ENCODE measurements at places on chromosomes 6 and 20.

DNA sequence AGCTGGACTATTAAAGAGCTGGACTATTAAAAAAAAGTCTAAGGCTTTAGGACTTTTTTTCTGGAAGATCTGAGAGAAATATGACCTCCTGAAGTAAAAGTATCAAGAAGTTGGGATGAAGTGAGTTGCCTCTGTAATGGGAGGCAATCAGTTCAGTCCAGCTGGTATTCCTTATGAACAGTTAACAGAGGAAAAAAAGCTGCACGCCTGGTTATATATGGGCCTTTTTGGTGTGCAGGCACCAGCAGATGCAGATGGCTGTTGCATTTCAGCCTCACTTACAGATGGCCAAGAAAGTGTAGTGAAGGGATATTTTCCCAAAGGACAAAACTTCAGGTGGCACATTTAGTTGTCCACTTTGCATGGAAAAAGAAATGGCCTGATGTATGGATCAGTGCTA lies 70.3 kb upstream of the ELOVL5 start:
- DNase-seq, result no peak

GRCh38 chr20:6533761-6534479 lies 233.6 kb upstream of the BMP2 start:
- no peak for DNase-seq

GRCh38 chr6:19771753-19772336 lies 65.3 kb upstream of the ID4 start:
- no peak for DNase-seq

DNA sequence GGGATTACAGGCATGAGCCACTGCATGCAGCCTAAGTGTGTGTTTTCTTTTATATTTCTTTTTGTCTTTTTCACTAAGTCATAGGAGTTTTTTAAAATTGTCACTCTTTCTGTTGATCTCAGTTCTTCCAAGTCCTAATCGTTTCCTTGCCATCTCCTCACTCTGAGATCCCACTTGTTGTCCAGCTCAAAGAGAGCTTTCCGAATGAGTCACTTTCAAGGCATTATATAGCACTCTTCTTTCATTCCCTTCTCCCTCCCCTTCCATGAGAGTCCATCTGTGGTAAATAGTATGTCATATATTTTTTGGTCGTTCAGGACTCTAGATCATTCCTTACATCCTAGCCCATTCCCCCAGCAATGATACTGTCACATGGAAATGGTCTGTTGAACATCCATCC lies 4.3 kb downstream of the VAPB start:
- DNase-seq, result no peak

DNA sequence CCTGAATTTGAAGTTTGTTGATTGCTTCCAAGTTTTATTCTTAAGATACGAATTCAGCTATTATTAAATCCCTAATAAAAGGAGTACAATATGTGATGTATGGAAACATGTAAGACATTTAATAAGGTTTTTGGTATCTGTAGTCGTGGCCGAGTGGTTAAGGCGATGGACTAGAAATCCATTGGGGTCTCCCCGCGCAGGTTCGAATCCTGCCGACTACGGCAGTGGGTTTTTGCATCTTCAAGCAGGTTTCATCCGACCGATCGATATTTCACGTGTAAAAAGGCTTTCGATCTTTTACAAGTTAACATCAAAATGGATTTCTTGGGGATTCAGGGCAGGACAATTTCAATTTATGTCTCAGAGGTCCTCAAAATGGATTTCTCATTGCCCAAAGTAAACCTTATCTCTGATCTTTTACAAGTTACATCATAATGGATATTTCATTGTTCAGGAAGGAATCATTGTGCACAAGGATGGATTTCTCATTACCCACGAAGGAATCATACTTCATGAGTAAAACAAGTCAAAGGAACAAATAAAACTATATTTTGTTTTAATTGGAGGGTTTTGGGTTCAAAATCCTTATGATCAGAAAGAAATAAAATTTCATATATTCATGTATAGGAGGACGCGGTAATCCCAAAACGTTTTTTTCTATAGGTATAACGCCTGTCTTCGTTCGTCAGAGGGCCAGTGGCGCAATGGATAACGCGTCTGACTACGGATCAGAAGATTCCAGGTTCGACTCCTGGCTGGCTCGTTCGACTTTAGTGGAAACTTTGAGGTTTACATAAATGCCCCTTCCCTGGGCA lies 37.3 kb upstream of the BTN3A2 start:
- no peak for DNase-seq

GRCh38 chr6:6154335-6154734 lies 147.6 kb upstream of the NRN1 start:
- DNase-seq, result no peak

GRCh38 chr20:36579996-36580545 lies 6.7 kb downstream of the TGIF2 start:
- no peak for DNase-seq

DNA sequence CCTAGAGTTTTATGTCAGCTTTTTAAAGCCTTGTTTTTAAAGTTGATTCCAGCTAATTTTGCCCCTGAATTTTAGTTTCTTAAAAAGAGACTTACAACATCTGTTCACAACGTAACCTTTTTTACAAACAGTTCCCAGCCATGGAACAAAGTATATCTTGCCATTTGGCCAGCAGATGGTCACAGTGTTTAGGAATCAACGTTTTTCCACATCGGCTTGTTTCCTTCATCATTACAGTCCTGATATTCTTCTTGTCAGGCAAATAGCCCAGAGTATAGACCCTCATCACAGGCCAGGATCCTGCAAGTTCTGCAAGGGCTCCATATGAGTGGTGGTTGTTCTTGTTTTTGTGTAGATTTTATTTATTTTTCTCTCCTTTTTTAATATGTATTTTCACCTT lies 341.7 kb upstream of the HTR1E start:
- no peak for DNase-seq

GRCh38 chr6:37565267-37566110 lies 65.8 kb upstream of the CCDC167 start:
- no peak for DNase-seq

DNA sequence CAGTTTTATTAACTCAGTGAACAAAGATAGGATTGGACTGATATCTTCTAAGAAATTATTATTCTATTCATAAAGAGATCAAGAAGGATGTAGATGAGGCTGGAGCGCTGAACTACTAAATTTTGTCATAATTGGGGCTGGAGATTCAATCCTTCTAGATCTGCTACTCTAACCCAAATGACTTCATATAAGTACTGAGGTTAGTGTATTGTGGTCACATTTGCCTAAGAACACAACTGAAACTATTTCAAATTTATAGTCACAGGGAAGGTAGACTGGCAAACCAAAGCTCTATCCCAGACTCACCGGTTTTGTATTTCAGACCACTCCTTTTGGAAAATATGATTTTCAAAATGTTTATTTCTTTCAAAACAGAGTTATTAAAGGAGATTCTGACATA lies 96.7 kb downstream of the BMP5 start:
- DNase-seq, result no peak

DNA sequence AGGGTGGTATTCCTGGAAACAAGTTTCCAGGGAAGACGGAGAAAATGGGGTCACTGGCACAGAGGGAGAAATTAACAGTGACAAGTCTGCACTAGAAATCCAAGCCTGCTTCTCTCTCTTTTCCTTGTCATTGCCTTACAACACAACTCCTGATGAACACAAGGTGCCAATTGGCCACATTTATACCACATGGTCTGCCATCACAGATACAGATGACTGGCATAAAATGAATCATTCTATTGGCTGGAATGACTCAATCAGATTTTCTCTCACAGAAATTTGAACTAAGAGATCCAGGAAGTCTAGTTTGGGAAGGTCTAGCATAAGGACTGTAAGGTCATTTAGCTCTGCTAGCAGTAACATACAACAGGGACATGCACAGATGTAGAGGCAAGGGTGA lies 190.3 kb downstream of the LINC00237 start:
- DNase-seq, result no peak

GRCh38 chr6:43492673-43493072 lies 15.3 kb downstream of the TJAP1 start:
- no peak for DNase-seq

- no peak for DNase-seq
Measured at GRCh38 chr6:5765141-5765760, 241.5 kb downstream of the NRN1 start.

- no peak for DNase-seq
Measured at GRCh38 chr20:63027922-63028389, 21.2 kb upstream of the BHLHE23 start.

DNA sequence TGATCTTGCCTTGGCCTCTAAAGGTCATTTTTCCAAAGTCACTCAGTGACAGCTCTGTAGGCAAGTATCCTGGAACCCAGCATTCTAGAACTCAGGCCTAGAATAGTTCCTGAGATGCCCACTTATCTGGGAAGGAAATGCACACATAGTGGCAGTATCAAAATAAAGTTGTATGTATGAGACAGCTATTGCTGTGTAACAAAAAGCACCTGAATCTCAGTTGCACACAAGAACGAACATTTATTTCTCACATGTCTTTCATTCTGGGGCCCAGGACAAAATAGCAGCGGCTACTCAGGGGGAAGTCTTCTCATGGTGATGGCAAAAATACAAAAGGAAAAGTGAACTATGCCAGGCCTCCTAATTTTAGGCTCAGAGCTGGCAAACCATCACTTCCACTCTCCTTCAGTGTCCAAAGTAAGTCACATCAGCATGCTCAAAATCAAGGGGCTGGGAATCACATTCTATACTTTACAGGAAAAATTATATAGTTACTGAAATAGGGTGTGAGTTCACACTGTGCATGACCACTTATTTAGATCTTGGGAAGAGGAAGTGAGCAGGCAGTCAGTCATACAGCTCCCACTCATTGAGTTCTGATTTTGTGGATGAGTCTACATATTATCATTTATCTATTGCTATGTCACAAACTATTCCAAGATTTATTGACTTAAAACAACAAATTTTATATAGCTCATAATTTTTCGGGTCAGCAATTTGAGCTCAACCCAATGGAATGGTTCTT lies 133.7 kb upstream of the RIN2 start:
- DNase-seq, result no peak

GRCh38 chr6:100620085-100620840 lies 155.5 kb upstream of the SIM1 start:
- no peak for DNase-seq

DNA sequence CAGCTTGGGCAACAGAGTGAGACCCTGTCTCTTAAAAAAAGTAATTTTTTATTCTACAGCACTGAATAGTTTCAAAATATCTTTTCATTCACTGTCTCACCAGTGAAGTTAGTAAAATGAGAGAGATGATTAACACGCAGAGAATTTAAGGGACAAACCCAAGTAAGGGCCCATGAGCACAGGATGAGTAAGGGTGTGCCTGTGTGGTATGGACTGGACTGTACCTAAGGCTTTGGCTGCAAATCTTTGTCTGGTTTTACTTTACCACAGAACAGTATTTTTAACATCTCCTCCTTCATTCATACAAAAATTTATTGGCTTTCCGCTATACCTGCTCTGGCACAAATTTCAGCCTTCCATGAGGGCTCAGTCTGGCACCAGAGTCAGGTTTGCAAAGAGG lies 433.3 kb downstream of the UTRN start:
- DNase-seq, result no peak

DNA sequence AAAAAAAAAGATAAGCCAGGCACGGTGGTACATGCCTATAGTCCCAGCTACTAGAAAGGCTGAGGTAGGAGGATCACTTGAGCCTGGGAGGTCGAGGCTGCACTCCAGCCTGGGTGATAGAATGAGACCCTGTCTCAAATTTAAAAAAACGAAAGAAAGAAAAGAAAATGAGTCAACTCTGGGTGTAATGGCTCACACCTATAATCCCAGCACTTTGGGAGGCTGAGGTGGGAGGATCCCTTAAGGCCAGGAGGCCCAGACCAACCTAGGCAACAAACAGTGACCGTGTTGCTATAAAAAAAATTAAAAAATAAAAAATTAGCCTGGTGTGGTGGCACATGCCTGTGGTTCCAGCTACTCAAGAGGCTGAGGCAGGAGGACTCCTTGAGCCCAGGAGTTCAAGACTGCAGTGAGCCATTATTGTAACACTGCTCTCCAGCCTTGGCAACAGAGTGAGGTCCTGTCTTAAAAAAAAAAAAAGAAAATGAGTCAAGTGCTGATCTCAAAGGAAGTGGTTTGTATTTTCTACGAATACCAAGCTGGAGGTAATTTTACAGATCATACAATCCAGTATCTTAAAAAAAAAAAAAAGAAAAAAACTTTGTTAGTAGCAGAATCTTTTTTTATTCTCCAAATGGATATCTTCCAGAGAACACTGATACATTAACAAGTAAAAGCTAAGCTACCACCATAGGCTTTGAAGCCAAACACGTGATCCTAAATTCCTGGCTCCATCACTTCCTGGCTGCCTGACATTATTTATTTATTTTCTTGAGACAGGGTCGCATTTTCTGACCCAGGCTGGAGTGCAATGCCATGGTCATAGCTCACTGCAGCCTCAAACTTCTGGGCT lies 5.7 kb downstream of the COMMD7 start:
- DNase-seq, result no peak

- no peak for DNase-seq
Measured at GRCh38 chr6:30792786-30793185, 48.4 kb upstream of the IER3 start.

DNA sequence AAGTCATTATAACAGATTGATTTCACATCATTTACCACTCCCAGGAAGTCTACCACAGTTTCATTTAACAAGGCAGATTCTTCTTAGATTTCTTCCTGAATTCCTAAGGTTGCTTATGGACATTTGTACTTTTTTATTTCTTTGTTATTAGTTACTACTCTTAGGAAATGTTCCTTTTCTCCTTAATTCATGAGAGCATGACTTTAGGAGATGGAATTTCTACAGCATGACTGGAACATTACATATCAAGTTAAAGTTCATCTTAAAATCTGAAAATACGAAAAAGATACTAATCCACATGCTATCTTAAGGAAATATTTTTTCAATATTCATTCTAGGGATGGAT lies 22.3 kb downstream of the CNKSR3 start:
- no peak for DNase-seq

GRCh38 chr6:146850238-146850896 lies 251.6 kb downstream of the ADGB start:
- no peak for DNase-seq

DNA sequence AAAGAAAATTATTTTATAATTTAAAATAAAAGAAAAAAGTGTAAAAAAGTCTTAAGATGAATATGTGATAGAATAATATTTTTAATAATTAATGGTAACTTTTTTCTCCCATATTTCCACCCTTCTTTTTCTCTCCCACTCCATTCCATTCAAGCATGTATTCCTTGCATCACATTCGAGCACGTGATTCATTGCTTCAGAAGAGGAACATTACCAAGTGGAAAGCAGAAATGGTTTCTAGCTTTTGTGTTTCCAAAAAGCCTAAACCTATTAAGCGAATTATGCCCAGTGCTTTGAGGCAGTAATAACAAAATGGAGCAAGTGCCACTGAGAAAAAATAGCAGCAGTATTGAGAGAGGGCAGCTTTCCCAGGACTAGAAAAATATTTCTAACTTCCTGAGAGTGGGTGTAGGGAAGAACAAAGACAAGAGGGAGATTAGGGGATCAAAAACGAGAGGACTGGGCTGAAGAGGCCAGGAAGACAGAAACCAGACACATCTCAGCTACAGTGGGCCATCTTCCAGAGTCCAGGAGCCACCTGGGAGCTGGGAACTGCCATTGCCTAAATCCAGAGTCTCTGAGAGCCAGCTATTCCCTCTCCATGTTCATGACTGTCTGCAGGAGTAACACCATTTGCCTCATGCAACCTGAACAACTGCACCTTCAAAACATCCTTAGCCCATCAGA lies 15.0 kb upstream of the AKIRIN2 start:
- no peak for DNase-seq
